ENCODE measurements at places on chromosomes 3 and 15.
A peak's percentile ranks its signal among the peaks of the same experiment; 100 is the strongest.

DNA sequence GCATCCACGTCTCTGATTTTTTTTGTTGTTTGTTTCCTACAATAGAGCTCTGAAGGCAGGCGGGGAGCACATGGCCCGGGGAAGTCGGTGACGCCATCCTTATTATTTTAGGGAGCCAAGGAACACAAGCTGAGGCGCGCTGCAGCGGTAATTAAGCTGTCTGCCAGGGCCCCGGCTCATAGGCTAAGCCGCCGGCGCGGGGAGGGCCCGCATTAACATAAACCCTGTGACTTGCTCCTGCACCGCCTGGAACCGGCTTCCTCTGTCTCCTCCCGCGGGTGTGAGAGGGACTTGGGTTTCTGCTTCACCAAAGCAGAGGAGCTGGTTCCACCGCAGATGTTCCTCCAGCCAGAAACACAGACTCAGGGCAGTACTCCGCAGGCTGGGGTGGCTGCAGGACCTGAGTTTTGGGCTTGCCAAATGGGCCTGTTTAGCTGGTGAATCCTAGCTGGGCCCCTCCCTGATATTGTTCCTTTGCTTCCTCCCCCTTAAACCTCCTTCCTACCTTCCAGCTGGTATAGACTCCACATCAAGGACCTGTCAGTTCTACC, 25.3 kb downstream of the ANP32A start:
- peak; percentile 34 for DNase-seq

DNA sequence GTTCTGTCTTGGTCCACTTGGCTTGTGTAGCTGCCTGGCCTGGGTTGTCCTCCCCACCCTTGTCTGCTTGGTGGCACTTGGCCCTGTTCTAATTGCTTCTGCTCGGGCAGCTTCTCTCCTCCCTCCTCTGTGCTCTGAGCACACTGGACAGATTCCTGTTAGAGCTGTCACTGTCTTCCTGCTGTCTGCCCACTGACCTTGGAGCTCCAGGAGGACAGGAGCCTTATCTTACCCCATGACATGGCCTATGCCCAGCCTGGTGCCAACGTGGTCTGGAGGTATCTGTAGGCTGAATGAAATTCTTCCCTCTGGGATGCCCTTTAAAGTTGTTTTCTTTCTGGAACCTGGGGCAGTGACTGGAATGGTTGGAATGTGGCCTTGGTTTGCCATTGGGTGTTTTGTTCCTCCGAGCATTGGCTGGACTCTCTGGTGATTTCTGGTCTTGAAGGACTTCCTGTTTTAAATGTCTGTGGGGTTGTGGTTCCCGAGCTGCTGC, 94.1 kb downstream of the FAM43A start:
- no peak for DNase-seq

- no peak for DNase-seq
Measured at GRCh38 chr3:153976891-153977554, 144.2 kb upstream of the ARHGEF26 start.

DNA sequence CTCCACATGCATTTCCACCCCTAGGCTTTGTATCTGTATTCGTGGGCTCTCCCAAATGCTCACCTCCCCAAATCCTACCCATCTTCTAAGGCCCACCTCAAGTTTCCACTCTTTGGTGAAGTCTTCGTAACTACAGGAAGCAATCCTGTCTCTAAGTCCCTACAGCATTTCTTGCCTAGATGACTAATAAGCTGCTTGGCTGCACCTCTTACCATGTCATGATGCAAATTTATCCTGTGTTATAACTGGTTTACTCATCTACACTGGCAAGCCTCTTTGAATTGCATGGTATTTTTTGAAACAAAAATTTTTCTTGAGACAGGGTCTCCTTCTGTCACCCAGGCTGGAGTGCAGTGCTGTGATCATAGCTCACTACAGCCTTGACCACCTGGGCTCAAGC, 73.3 kb downstream of the SETMAR start:
- DNase-seq = no peak

DNA sequence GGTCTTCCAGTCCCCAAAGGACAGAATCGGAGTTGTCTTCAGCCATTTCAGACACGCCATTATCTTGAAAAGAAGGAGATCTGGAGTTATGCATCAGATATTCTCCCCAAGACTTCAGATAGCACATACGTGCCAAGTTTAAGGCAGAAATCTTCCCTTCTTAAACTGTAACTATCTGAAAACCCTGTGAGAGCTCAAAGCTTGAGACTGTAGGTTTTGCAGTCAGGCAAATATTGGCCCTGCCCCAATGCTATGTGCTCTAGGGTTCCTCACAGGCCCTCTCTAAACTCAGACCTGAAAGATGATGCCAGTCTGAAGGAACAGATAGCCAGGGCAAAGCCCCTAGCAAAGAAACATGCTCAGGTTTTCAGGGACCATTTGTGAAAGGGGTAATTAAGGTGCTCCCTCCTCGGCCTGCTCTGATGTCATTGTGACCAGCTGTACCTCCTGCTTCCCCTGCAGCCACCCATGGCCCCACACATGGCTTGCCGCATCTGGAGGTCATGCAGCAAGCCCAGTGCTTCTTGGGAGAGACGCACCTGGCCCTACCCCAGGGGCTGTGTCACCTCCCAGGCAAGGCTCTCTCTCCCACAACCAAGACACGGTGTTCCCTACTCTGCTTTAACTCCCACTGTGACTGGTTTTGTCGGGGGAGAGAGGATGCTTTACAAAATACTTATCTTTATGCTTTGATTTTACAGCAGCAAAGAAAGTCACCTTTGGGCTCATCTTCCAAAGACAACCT, 53.4 kb upstream of the POMGNT2 start:
- no peak for DNase-seq
